T-helper 17 cell (primary cell): ENCODE measurements at places on chromosomes 12 and 14. TPM values are rescaled to one million over a fixed set of nuclear protein-coding genes. Genes with fewer than 3 reads are reported as not detected.

- no peak for DNase-seq
These were observed 46.8 kb upstream of the DLK1 start for GRCh38 chr14:100679707-100680438.

DNA sequence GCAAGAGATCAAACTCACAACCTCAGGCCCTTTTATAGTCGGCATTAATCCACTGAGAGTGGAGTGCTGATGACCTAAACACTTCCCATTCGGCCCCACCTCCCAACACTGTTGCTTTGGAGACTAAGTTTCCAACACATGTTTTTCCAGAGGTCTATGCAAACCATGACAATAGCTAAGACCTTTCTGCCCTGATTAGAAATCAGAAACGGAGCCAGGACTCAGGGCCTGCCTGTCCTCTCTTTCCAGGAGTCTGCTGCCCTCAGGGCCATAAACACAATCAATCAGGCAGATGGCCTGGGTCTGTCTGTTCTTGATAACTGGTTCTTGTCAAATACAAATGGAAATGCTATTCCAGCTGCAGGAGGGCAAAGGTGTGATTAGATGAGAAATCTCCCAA, 97.2 kb upstream of the PSMC1 start:
- DNase-seq: no peak

GRCh38 chr12:128268379-128268995, 1.5 kb downstream of the TMEM132C start:
- no peak for DNase-seq

The ITPK1 gene
- total RNA-seq: 29.4 TPM

- peak; percentile 28 for DNase-seq
These were observed 1.3 kb downstream of the TRIM9 start for GRCh38 chr14:51093371-51094281.

DNA sequence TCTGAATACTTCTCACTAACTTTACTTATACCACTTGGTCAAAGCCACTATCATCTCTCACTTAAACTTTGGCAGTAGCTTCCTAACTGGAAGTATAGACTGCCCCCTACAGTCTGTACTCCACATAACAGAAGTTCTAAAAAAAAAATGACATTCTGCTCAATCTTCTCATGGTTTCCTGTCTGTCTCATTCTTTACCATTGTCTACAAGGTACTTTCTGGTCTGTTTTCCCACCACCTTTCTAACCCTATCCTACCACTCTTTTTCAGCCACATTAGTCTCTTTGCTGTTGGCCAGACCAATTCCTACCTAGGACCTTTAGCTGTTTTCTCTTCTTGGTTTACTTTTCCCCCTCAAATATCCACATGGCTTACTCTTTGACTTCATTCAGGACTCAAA, 14.7 kb downstream of the CPSF6 start:
- DNase-seq: no peak

- DNase-seq: no peak
These were observed 97.9 kb upstream of the USP44 start for GRCh38 chr12:95648990-95649791.

The MANSC1 gene
- total RNA-seq: 0.12 TPM

The KLRD1 gene
- total RNA-seq: not detected

DNA sequence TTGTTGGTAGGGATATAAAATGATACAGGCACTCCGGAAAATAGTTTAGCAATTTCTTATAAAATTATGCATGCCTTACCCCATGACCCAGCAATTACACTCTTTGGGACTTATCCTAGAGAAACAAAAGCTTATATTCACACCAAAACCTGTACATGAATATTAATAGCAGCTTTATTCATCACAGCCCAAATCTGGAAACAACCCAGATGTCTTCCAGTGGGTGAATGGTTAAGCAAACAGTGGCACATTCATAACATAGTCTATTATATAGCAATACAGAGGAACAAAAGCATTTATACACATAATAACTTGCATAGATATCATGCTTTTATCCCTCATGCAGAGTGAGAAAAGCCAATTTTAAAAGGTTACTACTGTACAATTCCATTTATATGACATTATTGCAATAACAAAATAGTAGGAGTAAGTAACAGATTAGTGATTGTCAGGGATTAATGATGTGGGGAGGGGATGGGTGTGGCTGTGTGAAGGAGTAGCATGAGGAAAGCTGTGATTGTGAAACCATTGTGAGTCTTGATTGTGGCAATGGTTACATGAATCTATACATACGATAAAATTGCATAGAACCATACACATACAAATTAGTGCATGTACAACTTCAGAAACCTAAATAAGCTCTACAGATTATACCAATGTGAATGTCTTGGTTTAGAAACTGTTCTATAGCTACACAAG, 363.1 kb upstream of the OR4E1 start:
- DNase-seq: no peak

- no peak for DNase-seq
These were observed 1304.9 kb downstream of the TMEM121 start for GRCh38 chr14:106831322-106831720.

DNA sequence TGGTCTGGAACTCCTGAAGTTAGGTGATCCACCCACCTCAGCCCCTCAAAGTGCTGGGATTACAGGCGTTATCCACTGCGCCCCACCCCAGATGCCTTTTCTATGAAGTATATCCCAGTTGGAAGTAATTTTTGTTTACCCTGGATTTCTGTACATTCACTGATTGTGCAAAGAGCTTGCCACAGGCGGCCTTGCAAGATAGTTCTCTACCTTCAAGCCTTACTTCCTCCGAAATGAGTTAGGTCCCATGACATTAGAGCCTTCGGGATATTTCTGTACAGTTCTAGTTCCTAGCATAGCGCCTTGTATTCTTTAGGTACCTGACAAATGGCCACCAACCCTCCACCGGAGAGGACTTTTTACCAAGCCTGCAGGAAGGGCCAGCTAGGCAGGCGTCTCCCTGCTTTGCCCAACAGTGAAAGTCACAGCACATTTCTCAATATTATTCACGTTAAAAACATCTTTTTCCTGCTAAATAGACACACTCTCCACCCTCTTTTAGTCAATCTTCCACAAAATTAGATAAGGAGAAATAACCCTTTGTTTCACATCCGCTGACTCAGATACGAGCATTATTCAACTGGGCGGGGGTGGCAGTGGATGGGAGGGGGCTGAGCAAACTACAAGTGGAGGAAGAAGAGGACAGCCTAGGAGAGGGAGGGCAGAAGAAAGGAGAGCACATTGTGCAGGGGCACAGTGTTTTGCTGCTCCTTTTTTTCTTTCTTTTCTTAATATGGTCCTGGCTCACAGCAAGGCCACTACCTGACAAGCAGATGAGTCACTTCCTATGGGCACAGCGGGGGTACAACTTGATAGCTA, 40.0 kb upstream of the CAPRIN2 start:
- DNase-seq: no peak

The RABGGTA gene
- total RNA-seq: 72.1 TPM

The DTX1 gene
- 20.7 TPM for total RNA-seq

The FMNL3 gene
- total RNA-seq: 17.0 TPM

DNA sequence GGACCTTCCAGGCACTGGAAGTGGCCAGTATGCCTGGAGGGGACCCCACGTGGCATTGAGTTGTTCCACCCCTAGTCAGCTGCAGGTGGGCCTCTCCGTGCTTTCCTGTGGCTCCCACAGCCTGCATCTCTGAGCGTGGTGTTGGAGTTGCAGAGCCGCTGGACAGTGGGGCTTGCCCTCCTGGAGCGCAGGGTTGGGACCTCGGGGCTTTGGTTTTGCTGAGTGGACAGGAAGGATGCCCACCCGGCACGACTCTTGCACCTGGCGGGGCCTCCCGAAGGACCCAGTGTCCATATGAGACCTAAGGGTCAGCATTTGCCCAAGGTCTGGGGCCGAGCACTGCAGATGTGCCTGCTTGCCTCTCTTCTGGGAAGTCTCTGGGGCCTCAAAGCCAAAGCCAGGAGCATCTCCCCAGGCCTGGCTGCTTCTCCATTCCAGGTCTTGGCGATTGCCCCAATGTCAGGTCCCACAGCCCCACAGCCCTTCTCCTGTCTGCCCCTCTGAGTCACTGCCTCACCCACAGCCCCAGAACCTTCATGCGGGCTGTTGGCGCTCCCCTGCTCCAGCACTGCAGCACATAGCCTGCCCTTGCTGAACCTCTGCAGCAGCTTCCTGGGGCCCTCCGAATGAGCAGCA, 1.5 kb downstream of the PACS2 start:
- DNase-seq: no peak

The ARL1 gene
- total RNA-seq: 26.0 TPM

The TAS2R7 gene
- not detected for total RNA-seq

The JPH4 gene
- total RNA-seq: not detected

The WSCD2 gene
- total RNA-seq: 0.60 TPM

- DNase-seq: no peak
These were observed 137.2 kb upstream of the TRHDE start for GRCh38 chr12:72135021-72135301.

- no peak for DNase-seq
These were observed 16.3 kb downstream of the ASB2 start for GRCh38 chr14:93960108-93960475.

The CCDC175 gene
- 0.39 TPM for total RNA-seq

The KCTD10 gene
- 19.5 TPM for total RNA-seq

GRCh38 chr12:2260441-2260840, 207.7 kb downstream of the CACNA1C start:
- DNase-seq: no peak

DNA sequence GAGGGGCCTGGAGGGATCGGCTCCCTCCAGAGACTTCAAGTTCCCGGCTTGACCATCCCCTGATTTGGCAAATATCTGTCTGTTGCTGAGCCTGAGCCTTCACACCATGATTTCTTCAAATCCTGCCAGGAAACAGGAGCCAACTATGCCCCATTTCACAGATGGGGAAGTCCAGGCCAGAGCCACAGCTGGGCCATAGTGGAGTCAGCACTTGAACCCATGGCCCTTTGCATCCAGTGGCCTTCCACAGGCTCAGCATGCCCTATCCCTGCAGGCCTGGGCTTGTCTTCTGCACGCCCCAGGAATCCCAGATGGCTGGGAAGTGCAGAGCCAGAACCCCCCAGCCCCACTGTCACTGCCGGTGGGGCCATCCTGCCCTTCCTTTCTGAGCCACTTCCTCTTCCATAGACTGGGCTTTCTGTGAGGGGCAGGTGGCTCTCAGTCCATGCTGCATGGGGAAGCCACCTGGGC, 44.9 kb downstream of the CYP46A1 start:
- DNase-seq: peak; percentile 0

DNA sequence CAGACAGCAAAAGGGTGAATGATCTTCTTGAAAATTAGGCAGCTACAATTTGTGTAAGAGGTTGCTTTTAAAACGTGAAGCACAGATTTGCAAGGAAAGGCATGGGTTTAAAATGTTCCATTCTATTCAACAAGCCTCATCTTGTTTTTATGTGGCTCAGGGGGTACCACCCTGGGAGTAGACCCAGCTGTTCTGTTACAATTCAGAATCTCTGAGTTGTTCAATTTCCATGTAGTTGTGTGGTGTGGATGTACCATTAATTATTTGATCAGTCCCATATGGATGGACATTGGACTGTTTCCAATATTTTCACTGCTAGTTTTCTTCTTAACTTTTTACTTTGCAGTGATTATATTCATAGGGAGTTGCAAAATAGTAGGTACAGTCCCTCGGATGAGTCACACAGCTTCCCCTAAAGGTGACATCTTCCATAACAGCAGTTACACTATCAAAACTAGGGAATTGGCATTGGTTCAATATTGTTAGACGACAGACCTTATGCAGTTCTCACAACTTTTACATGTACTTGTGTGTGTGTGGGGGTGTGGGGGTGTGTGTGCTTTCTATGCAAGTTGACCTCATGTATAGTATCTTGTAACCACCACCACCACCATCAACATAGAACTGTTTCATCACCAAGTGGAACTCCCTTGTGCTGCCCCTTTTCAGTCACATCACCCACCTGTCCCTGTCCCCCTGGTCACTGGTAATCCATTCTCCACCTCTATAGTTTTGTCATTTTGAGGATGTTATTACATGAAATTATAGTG, 59.0 kb upstream of the CAPRIN2 start:
- DNase-seq: no peak

DNA sequence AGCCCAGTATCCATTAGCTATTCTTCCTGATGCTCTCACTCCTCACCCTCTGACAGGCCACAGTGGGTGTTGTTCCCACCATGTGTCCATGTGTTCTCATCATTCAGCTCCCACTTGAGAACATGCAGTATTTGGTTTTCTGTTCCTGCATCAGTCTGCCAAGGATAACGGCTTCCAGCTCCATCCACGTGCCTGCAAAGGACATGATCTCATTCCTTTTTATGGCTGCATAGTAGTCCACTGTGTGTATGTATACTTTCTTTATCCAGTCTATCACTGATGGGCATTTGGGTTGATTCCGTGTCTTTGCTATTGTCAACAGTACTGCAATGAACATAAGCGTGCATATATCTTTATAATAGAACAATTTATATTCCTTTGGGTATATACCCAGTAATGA, 8.9 kb downstream of the ATG2B start:
- DNase-seq: no peak

- peak; percentile 83 for DNase-seq
These were observed 6.7 kb downstream of the HDAC7 start for GRCh38 chr12:47812797-47813510.

DNA sequence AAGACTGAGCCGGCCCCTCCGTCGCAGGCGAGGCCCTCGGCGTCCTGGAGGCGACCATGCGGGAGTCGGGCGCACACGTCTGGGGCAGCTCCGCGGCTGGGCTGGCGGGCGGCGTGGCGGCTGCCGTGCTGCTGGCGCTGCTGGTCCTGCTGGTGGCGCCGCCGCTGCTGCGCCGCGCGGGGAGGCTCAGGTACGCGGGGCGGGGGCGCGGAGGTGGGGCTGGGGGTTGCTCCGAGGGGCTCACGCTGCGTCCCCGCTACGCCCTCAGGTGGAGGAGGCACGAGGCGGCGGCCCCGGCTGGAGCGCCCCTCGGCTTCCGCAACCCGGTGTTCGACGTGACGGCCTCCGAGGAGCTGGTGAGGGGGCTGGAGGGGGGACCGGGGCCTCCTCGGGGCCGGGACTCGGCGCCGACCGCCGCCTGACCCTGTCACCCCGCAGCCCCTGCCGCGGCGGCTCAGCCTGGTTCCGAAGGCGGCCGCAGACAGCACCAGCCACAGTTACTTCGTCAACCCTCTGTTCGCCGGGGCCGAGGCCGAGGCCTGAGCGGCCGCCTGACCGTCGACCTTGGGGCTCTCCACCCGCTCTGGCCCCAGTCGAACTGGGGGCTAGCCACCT, 7.8 kb downstream of the AMN start:
- DNase-seq: no peak

DNA sequence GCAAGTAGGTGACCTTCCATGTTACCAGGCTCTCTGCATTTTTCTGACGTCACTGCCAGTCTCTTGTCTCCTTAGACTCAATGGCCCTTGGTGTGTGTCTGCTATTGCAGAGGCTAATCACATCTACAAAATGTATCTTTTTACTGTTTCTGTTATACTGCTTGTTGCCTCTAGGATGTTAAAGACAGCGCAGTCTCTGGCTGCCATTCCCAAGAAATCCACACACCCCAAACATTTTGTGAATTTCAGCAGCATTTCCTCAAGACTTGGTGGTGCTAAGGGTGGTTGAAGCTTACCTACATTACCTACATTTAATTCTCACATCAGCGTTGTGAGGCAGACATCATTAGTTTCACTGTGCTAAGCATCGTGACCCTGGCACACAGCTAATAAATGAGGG, 87.2 kb downstream of the C12orf75 start:
- no peak for DNase-seq

The A2M gene
- not detected for total RNA-seq

The NFYB gene
- total RNA-seq: 11.7 TPM
